Activated T-helper 1 cell treated with anti-CD3 and anti-CD28 coated beads, Interleukin-2, amount 50 U/mL, for 16 hours (primary cell): ENCODE measurements at places on chromosomes 6 and 20.

DNA sequence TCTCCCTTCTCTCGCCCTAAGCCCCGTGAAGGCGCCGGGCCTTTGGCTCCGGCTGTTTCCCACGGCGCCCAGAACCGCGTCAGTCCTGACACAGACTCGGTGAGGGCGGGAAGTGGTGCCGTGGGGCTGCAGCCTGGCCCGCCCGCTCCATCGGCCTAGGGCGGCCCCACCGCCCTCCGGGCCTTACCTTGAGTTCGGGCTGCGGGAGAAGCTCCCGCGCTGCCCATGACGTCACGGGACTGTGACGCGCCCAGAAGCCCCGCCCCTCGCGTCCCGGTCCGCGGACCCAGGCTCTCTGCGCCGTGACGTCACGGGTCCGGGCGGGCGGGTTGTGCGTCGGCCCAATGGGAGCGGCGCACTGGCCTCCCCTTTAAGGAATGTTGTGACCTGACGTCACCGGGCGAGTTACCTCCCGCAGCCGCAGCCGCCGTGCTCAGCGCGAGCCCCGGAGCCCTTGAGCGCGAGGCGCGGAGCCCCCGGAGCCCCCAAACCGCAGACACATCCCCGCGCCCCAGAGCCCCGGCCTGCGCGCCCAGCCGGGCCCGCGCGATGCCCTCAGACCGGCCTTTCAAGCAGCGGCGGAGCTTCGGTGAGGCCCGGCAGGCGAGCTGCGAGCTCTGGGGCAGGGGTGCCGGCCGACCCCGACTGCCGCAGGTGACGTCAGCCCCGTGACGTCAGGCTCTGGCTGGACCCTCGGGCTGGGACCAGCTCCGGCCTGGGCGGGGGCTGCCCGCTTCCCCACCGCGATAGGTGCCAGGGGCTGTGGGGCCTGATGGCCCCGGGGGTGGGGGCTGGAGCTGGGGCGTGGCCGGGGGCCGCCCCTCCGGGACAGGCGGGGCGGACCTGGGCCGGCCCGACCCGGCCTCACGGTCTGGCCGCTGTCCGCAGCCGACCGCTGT lies at the start of gene MAP1LC3A:
Gene MAP1LC3A (plus strand): TSS at position 399 of the 899 bp plus-strand sequence. CDS start 151 bp downstream, at position 550.
- peak; percentile 91 for DNase-seq

- no peak for DNase-seq
Observed at GRCh38 chr20:55140631-55141030, 665.2 kb downstream of the DOK5 start.

DNA sequence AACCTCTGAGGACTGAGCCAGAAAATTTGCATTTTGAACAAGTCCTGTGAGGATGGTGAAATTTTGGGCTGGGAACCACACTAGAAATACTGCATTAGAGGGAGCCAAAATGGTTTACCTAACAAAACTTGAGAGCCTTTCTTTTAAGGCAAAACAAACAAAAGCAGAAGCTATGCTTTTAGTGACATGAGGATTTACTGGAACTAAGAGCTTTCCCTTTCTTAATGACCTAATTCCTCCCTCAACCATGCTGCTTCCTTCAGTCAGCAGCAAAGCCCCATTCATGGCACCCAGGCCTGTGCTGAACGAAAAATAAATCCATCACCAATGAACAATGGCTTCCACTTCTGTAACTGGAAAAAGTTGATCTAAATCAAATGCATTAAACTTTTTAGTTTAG lies 974.3 kb downstream of the HACE1 start:
- no peak for DNase-seq

DNA sequence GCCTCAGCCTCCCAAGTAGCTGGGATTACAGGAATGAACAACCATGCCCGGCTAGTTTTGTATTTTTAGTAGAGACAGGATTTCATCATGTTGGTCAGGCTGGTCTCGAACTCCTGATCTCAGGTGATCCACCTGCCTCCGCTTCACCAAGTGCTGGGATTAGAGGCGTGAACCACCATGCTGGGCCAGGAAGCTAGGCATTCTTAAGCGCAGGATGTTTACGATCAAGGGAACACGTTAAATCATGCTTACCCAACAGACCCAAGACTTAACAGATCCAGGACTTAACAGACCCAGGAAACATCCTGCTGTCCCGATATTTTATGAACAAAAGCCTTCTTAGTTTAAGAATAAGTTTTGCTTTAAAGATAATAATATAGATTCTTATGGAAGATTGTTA lies 9.1 kb downstream of the PTGIS start:
- DNase-seq, result no peak

DNA sequence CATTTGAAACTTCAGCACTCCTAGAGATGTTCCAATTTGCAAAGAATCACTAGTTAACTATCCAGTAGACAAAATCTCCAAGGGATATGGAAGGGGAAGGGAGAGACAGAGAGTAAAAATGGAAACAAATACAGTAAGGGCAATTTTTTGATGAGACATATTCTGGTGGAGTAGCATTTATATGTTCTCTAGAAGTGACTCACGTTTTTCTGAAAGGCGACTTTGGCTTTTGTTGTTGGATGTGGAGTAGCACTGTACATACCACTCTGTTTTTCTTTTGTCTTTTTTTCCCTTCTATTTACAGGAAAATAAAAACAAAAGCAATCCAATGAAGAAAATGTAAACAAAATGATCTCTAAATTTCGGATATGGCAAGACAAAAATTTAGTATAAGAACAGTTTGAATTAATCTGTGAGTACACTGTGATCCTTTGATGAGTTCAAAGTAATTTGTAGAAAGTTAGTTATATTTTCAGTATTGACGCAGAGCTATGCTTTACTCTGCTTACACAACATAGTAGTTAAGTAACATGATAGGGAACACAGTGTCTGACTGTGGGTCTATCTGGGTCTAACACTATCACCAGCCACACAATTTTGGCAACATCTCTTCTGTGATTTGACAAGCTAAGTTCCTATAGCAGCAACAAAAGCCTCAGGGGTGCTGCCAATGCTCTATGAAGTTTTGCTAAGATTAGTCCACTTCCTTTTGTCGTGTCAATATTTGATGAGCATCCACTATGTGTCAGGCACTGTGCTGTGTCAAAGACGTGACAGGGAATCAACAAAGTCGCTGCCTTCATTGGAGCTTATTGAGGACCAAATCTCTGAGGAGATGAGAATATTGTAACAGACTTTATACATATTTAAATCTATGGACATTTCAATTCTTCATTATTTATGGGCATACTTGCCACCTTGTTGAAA lies 27.3 kb upstream of the TAGAP start:
- DNase-seq, result no peak

DNA sequence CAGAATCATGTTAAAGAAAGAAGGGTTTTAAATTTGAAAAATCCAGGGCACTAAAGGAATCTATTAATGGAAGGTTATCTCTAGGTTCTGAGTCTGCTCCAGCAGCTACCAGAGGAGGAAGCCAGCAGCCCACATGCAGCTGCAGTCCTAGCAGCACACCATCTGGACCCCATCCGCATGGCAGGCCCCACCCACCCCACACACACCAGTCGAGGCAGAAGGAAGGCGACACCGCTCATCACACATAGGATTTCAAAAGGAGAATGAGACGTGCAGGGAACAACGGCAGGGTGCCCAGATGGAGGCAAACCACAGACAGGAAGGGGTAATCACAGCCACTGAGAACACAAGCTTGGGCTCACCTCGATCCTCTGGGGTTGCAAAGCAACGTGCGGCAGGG lies 78.9 kb downstream of the GINS1 start:
- no peak for DNase-seq

- no peak for DNase-seq
Observed at GRCh38 chr6:25963426-25964123, 973 bp downstream of the TRIM38 start.

- DNase-seq, result no peak
Observed at GRCh38 chr6:135575629-135576028, 78.1 kb upstream of the AHI1 start.

- no peak for DNase-seq
Observed at GRCh38 chr6:52946306-52946705, 36.8 kb upstream of the GSTA3 start.
